ENCODE measurements at places on chromosomes 2 and 18. TPM values are rescaled to one million over a fixed set of nuclear protein-coding genes. Genes with fewer than 3 reads are reported as not detected.

Gene CHRNG
- not detected for total RNA-seq

DNA sequence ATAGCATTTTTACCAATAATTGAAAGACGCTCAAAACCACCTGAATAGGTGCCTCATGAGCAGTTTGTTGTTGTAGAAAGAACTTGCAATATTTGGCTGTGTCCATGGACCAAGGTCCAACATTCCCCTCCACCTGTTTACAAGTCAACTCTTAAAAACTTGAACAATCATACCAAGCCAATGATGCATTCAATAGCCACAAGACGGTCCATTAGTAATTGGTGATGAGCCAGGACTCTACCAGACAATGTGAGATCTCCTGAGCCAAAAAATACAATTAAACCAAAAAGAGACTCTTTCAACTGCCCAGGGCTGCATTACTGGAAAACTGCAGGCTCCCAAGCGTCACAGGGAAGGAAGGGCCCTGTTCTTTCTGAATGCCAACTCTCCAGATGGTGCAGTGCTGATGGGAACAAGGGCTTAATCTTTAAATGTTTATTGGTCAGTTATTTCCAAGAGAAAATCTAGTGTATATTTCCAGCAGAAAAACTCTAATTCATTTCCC lies 118.8 kb upstream of the EPB41L3 start:
- no peak overlapping the region for H3K27ac ChIP-seq
- H3K36me3 ChIP-seq, result no peaks in the 10 kb centered on the region
- DNase-seq, result no peak
- peaks cover 7% of the 10 kb centered on the region for H3K27me3 ChIP-seq

Gene PHOSPHO2
- 1.2 TPM for total RNA-seq

Gene DUSP11
- total RNA-seq, result 22.7 TPM

GRCh38 chr2:151655663-151656398 lies 78.4 kb downstream of the NEB start:
- DNase-seq, result no peak
- no peak overlapping the region for H3K4me3 ChIP-seq
- no peaks in the 10 kb centered on the region for H3K4me1 ChIP-seq
- no peak overlapping the region for H3K27ac ChIP-seq
- H3K27me3 ChIP-seq, result no peaks in the 10 kb centered on the region

- H3K36me3 ChIP-seq, result no peaks in the 10 kb centered on the region
- H3K27me3 ChIP-seq, result no peaks in the 10 kb centered on the region
- no peak overlapping the region for H3K27ac ChIP-seq
- no peak for DNase-seq
- no peak overlapping the region for H3K4me3 ChIP-seq
Observed at GRCh38 chr18:27860701-27861107, 316.2 kb downstream of the CDH2 start.

- H3K27me3 ChIP-seq, result peaks cover 3% of the 10 kb centered on the region
- H3K27ac ChIP-seq, result peak overlapping the region; percentile 3
- no peak overlapping the region for H3K4me3 ChIP-seq
- no peaks in the 10 kb centered on the region for H3K36me3 ChIP-seq
- DNase-seq, result no peak
- H3K4me1 ChIP-seq, result peaks cover 23% of the 10 kb centered on the region
Observed at GRCh38 chr2:161123531-161124030, 36.6 kb upstream of the TANK start.

- H3K4me3 ChIP-seq, result no peak overlapping the region
- peak; percentile 20 for DNase-seq
- peak overlapping the region; percentile 48 for H3K27ac ChIP-seq
Observed at GRCh38 chr2:230457073-230457768, 41.2 kb downstream of the SP100 start.

GRCh38 chr2:63652652-63652985 lies 63.9 kb downstream of the MDH1 start:
- H3K27me3 ChIP-seq, result peaks cover 3% of the 10 kb centered on the region
- H3K27ac ChIP-seq, result no peak overlapping the region
- no peak overlapping the region for H3K4me3 ChIP-seq
- DNase-seq, result no peak

DNA sequence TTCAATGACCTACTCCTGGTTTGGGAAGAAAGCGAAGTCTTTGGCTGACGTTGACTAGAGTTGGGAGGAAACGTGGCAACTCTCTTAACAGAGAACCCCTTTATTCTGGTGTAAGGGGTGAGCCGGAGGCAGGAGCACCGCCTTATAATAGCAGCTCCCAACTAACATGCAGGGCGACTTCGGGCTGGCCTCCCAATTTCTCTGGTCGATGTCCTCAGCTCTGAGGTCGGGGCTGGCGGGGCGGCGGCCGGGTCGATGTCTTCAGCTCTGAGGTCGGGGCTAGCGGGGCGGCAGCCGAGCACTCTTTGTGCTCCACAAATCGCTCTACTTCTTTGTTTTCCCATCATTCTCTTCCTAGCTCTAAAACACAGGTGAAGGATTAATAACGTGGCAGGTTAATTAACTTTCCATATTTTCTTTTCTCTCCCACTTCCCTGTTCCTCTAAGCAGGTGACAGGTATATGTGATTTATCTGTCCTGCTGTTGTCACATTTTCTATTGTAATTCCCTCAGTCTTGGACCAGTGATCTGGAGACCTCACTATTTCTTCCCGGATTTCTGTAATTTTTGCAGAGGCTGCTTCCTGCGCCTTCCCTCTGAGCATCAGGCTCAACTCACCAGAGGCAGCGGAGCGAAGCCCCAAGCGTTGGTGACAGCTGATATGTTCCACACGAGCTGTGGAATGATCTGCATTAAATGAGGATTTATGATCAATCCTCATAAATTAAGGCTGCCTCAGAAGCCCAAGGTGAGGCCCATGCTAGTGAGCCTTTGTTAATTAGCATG lies 64.3 kb downstream of the ACKR3 start:
- H3K27ac ChIP-seq, result no peak overlapping the region
- no peaks in the 10 kb centered on the region for H3K36me3 ChIP-seq
- no peak overlapping the region for H3K4me3 ChIP-seq

DNA sequence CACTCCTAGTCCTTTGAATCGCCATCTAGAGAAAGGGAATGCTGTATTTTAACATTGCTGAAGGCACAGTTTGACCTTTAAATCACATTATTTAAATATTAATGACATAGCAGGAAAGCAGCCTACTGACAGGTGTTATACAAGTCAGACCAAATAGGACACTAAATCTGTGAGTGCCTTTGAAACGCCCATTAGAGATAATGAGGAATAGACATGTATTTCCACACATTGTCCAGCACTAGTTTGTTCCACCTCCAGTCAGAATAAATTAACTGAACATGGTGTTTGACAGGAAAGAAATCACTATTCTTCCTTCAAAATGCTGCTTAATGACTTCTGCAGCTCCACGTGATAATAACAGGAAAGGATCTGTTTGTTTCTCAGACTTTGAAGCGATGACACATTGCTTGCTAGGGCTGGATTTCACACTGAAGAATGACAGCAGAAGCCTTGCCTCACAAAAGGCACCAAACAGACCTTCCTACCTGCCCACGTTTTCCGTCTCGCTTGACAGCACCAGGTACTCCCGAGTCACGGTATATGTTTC lies 90.5 kb upstream of the DDX18 start:
- H3K36me3 ChIP-seq, result no peaks in the 10 kb centered on the region
- no peak overlapping the region for H3K27ac ChIP-seq
- no peaks in the 10 kb centered on the region for H3K4me1 ChIP-seq
- peaks cover 4% of the 10 kb centered on the region for H3K27me3 ChIP-seq
- no peak for DNase-seq
- H3K4me3 ChIP-seq, result no peak overlapping the region

Gene CRIM1
- total RNA-seq, result 3.3 TPM

GRCh38 chr2:192090911-192091310 lies 103.8 kb downstream of the TMEFF2 start:
- H3K27me3 ChIP-seq, result no peaks in the 10 kb centered on the region
- H3K4me3 ChIP-seq, result no peak overlapping the region
- DNase-seq, result no peak
- no peaks in the 10 kb centered on the region for H3K4me1 ChIP-seq
- H3K27ac ChIP-seq, result no peak overlapping the region

Gene RIT2
- total RNA-seq, result not detected

DNA sequence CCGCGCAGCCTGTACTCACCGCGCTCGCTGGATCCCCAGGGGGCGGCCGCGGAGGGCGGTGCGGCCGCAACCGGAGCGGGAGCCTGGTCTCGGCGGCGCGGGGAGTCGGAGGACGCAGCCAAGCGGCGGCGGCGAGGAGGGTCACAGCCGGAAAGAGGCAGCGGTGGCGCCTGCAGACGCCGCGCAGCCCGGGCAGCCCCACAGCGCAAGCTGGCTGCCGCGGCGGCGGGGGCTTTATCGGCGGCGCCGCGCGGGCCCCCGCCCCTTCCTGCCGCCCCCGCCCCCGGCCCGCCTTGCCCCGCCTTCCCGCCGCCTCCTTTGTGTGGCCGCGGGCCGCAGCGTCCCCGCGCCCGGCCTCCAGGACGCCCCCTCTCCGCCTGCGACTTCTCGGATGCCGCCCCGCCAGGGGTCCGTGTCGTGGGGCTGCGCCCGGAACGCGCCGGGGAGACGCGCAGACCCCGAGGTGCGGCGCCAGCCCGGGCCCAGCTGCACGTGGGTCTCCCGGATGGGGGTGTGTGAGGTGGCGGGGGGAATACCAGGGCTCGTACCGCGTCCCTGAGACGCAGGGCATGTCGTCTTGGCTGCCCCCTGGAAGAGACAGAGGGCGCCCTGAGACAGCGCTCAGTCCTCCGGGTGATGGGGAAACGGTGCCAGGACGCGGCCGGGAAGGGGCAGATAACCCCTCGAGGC lies at the start of gene SERPINE2:
Gene SERPINE2 (minus strand): TSS at position 207 of the 690 bp plus-strand sequence. CDS start 37,386 bp downstream, outside the sequence.
- peaks cover 3% of the 10 kb centered on the region for H3K36me3 ChIP-seq
- peak; percentile 81 for DNase-seq
- H3K4me3 ChIP-seq, result peak within 1 kb of the TSS; percentile 93

DNA sequence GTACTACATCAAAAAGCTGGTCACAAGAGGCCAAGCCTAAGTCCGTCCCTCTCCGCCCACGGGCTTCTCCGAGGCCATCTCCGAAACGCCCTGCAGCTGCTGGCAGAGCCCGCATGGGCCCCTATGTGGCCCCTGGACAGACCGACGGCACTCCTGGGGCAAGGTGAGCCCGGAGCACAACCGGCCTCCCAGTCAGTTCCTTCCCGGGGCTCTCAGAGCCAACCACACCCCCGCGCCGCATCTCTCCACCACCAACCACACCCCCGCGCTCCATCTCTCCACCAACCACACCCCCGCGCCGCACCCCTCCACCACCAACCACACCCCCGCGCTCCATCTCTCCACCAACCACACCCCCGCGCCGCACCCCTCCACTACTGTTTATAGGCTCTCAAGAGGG lies 93.5 kb downstream of the ZNF516 start:
- peaks cover 4% of the 10 kb centered on the region for H3K4me1 ChIP-seq
- no peak for DNase-seq
- no peaks in the 10 kb centered on the region for H3K27me3 ChIP-seq
- H3K36me3 ChIP-seq, result no peaks in the 10 kb centered on the region

DNA sequence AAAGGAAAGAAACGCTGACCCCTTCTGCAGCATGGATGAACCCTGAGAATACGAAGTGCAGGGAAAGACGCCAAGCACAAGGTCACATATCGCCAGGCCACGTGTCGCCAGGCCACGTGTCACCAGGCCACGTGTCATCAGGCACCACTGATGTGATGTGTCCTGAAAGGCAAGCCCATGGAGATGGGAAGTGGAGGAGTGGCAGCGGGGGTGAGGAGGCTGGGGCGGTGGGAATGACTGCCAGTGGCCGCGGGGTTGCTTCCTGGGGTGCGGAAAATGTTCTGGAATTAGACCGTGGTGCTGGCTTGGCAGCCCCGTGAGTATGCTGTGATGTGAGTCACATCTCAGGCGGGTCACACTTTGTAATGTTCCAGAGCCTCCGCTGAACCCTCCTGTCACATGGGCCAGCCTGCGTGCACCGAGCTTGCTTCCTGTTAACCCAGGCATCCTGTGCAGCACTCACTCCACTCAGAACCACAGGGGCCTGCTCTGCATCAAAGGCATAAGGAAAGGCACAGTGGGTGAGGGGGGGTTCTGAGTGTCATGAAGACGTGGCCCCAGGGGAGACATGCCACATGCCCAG lies 39.0 kb downstream of the SLC66A2 start:
- DNase-seq, result peak; percentile 71
- no peaks in the 10 kb centered on the region for H3K27me3 ChIP-seq
- no peak overlapping the region for H3K4me3 ChIP-seq
- peaks cover 27% of the 10 kb centered on the region for H3K4me1 ChIP-seq
- H3K36me3 ChIP-seq, result peaks cover 28% of the 10 kb centered on the region
- H3K27ac ChIP-seq, result peak overlapping the region; percentile 46

DNA sequence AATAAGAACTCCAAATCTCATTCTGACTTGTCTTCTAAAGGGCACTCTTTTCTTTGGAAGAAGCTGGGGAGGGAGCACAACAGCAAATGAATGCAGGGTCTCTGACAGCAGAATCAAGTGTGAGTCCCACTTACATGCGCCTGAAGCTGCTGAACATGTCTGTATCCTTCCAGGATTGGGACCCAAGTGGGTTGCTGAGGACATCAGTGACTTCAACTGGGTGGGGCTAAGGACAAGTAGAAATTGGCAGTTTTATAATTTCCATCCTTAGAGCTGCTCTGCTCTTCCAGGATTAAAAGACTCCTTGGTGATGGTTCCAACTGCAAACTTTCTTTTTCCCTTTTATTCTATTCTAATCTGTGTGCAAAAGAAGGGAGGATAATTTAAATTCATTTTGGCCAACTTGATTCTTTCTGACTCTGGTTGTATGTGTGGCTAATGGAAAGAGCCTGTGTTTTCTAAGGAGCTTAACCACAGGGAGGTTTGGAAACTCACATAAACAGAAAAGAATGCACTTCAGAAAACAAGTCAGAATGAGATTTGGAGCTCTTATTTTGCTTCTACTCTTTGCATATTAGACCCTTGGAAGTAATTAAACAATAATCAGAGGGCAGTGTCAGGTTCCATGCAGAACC lies 20.6 kb downstream of the ANTXR1 start:
- H3K27me3 ChIP-seq, result peaks cover 10% of the 10 kb centered on the region
- DNase-seq, result no peak
- no peak overlapping the region for H3K4me3 ChIP-seq
- no peaks in the 10 kb centered on the region for H3K4me1 ChIP-seq

DNA sequence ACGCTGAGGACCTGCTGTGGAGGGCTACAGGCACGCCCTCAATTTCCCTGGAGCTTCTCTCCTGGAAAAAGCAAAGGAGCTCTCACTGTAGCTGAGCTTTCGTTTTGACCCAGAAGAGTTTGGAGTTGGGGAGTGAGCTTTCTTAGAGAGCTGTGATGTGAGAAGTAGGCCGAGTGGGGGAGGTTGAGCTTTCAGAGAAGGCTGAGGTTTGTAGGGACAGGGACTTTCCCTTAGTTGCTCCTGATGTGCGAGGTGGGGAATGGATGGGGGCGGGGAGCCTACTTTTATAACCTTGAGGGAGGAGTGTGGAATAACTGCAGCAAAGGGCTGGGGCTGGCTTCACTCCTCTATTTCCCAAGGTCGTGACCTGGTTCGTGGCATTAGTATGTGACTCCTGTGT lies 47.1 kb downstream of the ZNF532 start:
- peaks cover 10% of the 10 kb centered on the region for H3K4me1 ChIP-seq
- H3K27ac ChIP-seq, result no peak overlapping the region
- H3K36me3 ChIP-seq, result no peaks in the 10 kb centered on the region
- no peak overlapping the region for H3K4me3 ChIP-seq

DNA sequence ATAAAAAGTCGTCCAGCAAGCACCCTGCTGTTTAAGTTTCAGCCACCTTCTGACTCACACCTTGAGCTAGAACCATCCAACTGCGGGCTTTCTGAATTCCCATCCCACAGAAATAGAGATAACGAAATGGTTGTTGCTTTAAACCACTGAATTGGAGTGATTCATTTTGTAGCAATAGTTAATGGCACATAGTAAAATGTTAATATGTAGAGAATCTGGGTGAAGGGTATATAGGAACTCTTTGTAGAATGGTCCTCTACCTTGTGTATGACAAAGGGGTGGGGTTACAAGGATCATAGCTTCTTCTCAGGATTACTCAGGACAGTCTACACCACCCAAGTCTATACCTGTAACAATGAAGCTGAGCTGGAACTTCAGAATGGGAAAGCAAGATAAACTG lies 2.4 kb upstream of the MAPRE3 start:
- peaks cover 7% of the 10 kb centered on the region for H3K27me3 ChIP-seq
- DNase-seq, result no peak
- no peaks in the 10 kb centered on the region for H3K36me3 ChIP-seq
